Neural progenitor cell (in vitro differentiated cells): ENCODE measurements at places on chromosomes 7 and 10. TPM values are rescaled to one million over a fixed set of nuclear protein-coding genes. Genes with fewer than 3 reads are reported as not detected.

Gene PRLHR
- total RNA-seq: not detected in 2 replicates

Gene FIS1
- 92.2 and 120 TPM in 2 replicates for total RNA-seq

Gene WDFY4
- not detected in 2 replicates for total RNA-seq

Gene ITIH5
- 0.84 and 1.1 TPM in 2 replicates for total RNA-seq

Gene ZNF853
- total RNA-seq: 6.2 and 8.2 TPM in 2 replicates

DNA sequence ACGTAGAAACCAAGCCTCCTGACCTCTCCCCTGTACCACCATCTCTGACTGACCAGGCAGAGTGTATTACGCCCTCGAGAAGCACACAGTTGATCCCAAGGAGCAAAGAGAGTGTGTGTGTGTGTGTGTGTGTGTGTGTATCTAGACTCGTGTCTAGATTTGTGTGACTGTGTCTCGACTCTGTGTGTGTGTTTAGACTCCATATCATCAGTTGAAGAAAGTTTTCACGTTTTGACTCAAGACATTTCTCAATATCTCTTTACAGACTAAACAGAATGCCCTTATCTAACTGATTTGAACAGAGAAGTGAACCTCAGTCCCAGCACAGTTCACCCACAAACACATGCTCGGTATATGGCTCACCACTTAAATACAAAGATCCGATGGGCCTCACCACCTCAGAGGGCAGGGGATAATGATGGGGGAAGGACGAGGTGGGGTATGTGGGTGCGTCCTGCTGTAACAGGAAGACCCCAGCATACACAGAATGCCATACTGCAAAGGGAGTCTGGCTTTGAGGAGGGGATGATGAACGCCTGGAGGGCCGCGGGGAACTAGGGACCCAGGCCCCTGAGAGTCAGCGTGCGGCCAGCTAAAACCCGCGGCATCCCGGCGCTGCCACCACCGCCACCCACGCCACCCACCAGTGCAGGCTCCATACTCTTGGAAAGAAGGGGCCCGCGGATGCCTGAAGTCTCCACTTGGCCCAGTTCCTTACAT lies 780 bp downstream of the ALDH18A1 start:
- DNase-seq: peak; percentile 47

GRCh38 chr10:61120805-61121204 lies 176.8 kb upstream of the RHOBTB1 start:
- DNase-seq: no peak

- no peak for DNase-seq
Observed at GRCh38 chr7:41584746-41585145, 118.1 kb downstream of the INHBA start.

DNA sequence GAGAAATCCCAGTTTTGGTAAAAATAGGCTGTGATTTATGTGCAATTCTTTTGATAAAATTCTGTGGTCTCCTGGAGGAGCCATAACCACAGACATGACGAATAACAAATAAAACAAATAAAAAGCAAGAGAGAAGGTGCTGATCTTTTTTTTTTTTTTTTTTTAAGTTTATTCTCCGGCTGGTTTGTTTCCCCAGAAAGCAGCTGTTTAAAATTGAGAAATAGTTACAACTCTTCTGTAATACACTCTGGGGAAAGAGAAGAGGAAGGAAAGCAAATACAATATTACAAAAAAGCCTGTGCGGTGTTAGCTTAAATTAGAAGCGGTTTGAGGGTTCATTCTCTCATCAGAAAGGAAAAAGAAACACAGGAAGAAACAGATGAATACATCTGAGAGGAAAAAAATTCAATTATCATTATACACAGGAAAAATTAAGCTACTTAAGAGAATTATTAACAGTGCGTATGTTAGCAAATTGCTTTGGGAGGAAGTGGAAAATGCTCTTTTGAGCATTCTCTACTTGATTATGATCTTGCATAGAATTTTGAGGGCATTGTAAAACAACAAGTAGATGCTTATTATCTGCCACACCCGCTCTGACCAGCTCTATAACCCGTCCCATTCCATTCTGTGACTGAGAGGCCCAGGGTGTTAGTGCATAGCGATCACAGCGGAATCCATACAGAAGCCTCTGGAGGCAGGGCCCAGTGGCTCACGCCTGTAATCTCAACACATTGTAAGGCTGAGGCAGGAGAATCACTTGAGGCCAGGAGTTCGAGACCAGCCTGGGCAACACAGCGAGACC lies 40.6 kb upstream of the WAC start:
- DNase-seq: no peak

DNA sequence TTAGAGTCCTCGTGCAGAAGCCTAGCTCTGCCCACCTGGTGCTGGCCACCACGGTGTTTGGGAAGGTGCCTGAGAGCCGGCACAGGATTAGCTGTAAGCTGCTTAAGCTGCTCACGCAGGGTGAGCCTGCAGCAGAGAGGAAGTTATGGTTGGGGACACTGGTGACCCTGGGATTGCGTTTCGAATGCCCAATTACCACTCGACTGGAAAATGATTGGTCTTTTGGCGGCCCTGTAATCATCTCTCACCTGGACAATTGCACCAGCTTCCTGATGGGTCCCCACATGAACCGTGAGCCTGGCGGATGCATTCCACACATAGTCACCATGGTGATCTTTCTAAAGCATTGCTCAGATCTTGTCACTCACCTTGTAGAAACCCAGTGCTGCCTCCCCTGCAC lies 442.3 kb upstream of the ZMIZ1 start:
- peak; percentile 80 for DNase-seq

DNA sequence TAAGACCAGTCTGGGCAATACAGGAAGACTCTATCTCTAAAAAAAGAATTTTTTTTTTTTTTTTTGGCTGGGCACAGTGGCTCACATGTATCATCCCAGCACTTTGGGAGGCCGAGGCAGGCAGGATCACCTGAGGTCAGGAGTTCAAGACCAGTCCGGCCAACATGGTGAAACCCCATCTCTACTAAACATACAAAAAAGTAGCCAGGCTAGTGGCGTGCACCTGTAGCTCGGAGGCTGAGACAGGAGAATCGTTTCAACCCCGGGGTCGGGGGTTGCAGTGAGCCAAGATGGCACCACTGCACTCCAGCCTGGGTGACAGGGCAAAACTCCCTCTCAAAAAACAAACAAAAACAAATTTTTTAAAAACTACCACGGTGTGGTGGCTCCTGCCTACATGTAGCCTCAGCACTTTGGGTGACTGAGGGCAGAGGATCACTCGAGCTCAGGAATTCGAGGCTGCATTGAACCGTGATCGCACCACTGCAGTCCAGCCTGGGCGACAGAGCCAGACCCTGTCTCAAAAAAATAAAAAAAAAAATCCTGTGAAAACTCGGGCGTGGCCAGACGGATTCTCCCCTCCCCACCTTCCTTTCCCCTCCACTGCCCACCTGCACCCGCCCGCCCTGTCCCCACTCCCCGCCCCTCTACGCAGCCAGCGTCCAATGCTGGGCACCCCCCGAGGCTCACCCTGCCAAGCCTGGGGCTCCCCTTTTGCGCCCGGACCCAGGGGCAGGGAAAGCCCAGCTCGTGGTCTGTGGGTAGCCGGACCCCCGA lies 745 bp upstream of the ORAI2 start:
- DNase-seq: peak; percentile 34

DNA sequence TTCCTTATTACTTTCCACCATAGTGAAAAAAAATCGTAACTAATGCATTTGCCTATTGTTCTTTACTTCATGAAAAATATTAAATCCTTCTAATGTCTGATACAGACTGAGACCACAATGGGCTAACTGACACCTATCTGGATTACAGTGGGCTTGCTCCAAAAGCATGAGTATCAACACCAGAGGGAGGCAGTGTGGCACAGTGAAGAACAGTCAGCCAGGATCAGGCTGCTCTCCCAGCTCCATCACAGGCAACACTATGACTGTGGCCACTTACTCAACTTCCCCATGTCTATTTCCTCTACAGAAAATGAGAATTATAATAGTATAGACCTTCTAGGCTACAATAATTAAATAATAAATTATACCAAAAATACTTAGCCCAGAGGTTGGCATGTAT lies 97.2 kb downstream of the SLC25A13 start:
- peak; percentile 42 for DNase-seq

- DNase-seq: no peak
Observed at GRCh38 chr7:148290538-148290937, 300.0 kb upstream of the C7orf33 start.

DNA sequence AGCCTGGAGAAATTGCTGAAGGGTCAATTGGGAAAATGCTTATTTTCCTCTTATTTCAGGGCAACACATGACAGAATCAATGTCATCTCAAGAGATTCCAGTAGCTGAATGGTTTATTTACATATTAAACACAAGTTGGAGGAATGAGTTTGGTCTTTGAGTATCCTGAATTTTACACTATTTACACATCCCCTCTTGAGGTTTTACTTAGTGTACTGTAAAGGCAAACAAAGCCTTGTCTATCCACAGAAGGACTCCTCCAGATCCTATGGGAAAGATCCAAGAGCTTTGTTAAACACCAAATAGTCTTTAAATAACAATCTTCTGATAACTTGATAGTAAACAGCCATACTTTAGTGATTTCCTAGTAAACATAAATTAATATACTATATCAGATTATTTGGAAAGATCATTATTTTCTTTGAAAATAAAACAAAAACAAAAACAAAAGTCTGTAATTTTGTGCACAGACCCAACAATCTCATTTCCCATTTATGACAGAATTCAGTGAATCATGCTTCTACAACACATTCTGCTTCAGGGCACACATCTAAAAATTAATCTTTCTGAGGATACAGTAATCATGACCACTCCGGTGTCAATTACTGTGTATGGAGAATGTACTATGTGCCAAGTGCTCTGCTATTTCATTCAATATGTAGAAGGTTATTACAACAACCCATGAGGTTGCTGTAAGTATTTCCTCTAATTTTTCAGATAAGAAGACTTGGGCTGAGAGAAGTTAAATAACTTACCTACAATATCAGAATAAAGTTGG lies 575.0 kb upstream of the LRRTM3 start:
- no peak for DNase-seq

- peak; percentile 80 for DNase-seq
Observed at GRCh38 chr7:29989257-29989995, at the start of gene SCRN1. Gene SCRN1 (minus strand): TSS chr7:29989801. CDS start chr7:29969067, 20,734 bp downstream.

DNA sequence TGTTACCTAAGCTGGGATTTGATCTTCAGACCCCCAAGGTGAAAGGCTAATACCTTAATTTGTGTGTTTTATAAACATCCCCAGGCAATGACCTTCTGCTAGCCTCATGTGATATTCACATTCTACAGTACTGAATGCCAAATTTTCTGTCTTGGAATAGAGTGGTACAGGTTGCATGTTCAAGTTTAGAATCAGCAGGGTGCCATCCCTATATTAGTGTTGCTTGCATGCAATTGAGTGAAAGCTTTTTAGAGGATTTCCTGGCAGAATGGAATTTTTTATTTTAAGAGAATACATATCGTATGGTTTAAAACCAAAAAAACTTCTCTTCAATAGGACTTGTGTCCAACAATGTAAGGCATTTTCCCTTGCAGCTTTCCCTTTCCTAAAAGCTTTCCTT lies 107.3 kb downstream of the LRMDA start:
- no peak for DNase-seq

DNA sequence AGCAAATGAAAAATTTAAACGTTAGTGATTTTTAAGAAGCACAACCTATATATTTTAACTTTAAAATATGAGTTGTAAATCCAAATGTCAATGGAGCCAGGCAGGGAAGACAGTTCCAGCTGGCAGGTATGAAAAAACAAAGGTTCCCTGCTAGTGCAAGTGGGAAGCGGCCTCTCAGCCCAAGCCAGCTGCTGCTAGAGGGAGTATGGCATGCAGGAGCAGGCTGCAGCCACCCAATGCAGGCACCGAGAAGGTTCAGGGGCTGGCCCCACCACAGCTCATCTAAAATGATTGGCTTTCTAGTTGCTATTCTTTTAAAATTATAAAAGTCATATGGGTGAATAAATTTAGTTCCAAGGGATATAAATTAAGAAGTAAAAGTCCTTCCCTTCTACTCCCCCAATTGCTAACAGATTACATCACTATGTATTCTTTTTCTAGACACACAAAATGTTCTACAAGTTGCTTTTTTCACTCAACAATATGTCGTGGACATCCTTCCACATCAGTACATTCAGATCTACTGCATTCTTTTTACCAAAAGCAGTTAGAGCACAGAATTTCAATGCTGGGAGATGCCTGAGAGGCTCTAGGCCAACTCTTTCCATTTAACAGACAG lies 69.3 kb downstream of the SGMS1 start:
- peak; percentile 28 for DNase-seq

- no peak for DNase-seq
Observed at GRCh38 chr10:51097546-51097945, 23.3 kb downstream of the PRKG1 start.

DNA sequence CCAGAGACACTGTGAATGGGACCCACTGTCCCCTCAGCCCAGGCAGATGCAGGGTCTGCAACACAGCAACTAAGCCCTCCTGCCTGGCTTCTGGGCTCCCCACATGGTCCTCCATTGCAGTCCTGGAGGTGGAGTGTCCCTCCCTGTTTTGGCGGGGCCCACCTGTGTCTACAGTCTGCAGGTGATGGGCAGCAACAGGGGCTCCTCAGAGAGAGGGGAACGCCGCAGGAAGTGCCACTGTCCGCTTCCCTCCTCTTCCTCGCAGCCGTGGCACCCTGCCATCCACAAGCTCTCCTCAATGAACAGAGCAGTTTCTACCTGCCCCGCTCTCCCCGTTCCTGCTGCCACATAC lies 9.3 kb downstream of the CAMK2G start:
- no peak for DNase-seq

GRCh38 chr10:118585794-118586193 lies 9.7 kb downstream of the PRLHR start:
- no peak for DNase-seq

DNA sequence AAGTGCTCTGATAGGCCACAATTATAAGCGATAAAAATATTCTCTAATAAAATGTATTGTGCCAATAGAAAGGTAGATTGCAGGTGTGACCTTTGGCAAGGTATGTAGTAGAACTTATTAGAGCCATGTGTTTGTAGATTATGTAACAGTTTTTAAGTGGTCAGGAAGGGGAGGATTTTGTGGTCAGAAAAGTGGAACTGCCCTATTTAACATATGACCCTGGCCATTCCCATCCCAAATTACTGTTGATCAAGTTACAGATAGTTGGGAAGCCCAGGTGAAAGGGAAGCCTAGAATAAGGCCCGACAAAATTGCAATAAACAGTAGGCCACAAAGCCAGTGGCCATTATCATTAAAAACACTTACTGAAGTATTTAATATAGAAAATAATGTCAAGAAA lies 89.2 kb downstream of the SPAG6 start:
- no peak for DNase-seq

DNA sequence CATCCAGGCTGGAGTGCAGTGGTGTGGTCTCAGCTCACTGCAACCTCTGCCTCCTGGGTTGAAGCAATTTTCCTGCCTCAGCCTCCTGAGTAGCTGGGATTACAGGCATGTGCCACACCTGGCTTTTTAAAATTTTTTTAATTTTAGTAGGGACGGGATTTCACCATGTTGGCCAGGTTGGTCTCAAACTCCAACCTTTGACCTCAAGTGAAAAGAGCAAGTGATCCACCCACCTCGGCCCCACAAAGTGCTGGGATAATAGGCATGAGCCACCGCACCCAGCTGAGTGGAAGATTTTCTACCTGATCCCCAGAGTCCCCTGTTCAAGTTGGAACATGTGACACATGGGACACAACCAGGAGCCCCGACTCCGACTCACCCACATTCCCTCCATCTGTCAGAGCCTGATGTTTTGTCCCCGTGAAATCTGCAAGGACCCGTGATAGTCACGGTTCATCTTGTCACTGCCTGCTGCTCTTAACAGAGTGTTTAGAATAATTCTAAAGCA lies 104.5 kb downstream of the SMURF1 start:
- DNase-seq: no peak

GRCh38 chr10:97355571-97355975 lies 21.0 kb upstream of the FRAT2 start:
- peak; percentile 64 for DNase-seq
